Pulmonary artery endothelial cell (primary cell): ENCODE measurements at places on chromosomes 4 and X. TPM values are rescaled to one million over a fixed set of nuclear protein-coding genes. Genes with fewer than 3 reads are reported as not detected.

The UGT2B11 gene
- not detected in 2 replicates for total RNA-seq

The NRK gene
- 1.6 and 2.5 TPM in 2 replicates for total RNA-seq

The TMEM33 gene
- 68.8 and 103 TPM in 2 replicates for total RNA-seq

The ASB12 gene
- total RNA-seq = not detected in 2 replicates

- no peak for DNase-seq
Observed at GRCh38 chr4:7854697-7855370, 84.8 kb downstream of the AFAP1 start.

GRCh38 chrX:54043056-54043455 lies 1.2 kb downstream of the PHF8 start:
- no peak for DNase-seq

GRCh38 chr4:22607382-22607781 lies 85.4 kb upstream of the GBA3 start:
- peak; percentile 4 for DNase-seq

DNA sequence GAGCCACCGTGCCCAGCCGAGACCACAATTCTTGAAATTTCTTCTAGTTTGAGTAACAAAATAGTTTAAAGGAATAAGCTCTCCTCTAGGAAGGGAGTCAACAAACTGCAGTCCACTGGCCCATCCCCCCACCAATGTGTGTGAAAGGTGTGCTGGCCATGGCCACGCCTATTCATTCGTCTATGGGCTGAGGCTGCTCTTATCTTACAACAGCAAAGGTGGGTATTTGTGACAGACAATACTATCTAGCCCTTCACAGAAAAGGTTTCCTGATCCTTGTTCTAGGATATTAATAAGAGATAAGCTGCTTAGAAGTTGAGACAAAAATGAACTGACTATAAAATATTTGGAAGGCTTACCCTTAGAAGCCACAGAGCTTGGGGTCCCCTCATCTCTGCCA lies 41.2 kb downstream of the BEND2 start:
- DNase-seq = no peak

GRCh38 chr4:41709844-41710481 lies 38.6 kb downstream of the PHOX2B start:
- DNase-seq = no peak

GRCh38 chrX:150845091-150845490 lies 53.4 kb downstream of the CD99L2 start:
- no peak for DNase-seq

DNA sequence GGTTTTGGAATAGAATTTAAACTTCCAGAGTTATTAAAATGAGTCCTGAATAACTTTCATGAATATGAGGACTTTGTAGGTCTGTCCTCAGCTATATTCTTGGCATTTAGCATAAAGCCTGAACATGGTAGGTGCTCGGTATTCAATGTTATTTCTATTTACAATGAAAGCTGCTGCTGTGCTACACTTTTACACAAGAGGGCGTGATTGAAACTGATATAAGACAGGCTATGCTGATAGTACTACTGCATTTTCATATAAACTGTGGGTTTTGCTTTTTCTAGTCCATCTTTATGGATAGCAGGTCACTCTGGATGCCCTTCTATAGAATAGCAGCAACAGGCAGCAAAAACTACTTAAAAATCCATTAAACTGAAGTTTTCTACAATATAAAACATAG lies 12.3 kb upstream of the GNPDA2 start:
- DNase-seq = no peak

GRCh38 chr4:106796876-106797275 lies 239.2 kb downstream of the DKK2 start:
- no peak for DNase-seq

GRCh38 chr4:182344968-182345367 lies 101.8 kb downstream of the TENM3 start:
- DNase-seq = no peak

GRCh38 chrX:24728530-24728929 lies 34.8 kb downstream of the POLA1 start:
- no peak for DNase-seq

DNA sequence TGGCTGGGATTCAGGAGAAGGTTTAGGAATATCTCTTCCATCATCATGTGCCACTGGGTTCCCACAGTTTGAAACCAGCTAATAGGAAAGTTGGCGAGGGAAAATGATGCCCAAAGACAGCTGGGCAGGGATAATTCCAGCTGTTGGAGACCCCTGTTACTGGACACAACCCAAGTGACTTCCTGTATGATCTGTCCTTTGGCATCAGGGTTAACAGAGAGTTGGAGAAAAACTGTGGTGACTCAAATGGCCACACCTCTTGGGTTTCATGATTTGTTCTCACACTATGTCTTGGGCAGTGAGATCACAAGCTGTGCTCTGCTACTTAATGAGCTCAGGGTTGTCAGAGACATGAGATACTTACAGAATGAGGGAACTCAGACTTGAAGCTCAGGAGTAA lies 3.8 kb downstream of the FGF16 start:
- DNase-seq = no peak
